ENCODE measurements at places on chromosomes 2 and 18.

- H3K4me1 ChIP-seq: peaks cover 2% of the 10 kb centered on the region
- H3K36me3 ChIP-seq: peaks cover 56% of the 10 kb centered on the region
- H3K27me3 ChIP-seq: no peaks in the 10 kb centered on the region
- no peak for DNase-seq
- no peak overlapping the region for H3K4me3 ChIP-seq
These were observed 20.3 kb downstream of the TRAPPC12 start for GRCh38 chr2:3399829-3400228.

DNA sequence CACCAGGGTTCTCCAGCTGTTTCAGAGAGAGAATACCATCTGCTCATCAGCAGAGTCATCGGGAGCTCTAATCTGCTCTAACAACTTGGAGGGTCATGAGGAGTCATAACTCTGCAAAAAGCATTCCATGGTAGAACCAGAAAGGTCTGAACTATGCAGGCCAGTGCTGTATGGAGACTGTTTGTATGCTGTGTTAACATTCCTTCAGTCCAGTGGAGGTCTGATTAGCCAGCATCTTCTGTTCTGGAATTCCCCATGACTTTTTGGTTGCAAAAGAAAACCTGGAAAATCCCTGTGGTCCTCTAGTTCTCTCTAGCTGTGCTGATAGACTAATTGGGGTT, 9.4 kb upstream of the ITGB6 start:
- peaks cover 9% of the 10 kb centered on the region for H3K27me3 ChIP-seq
- H3K27ac ChIP-seq: no peak overlapping the region
- no peak for DNase-seq
- H3K36me3 ChIP-seq: no peaks in the 10 kb centered on the region
- H3K4me1 ChIP-seq: peaks cover 21% of the 10 kb centered on the region
- H3K4me3 ChIP-seq: no peak overlapping the region

DNA sequence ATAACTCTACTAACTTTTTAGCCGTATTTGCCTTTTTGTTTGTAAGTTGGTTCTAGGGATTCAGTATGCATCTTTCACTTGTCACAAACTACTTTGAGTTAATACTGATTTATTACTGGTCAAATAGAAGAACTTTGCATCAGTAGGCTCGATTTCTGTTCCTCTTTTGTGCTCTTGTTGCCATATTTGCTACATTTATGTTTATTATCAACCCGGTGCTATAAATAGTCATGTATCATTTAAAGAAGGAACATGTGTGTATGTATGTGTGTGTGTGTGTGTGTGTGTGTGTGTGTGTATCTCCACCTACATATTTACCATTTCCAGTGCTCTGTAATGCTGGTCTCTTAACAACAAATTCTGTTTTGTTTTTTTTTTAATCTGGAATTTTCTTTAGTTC, 79.6 kb upstream of the B3GNT7 start:
- H3K4me1 ChIP-seq: no peaks in the 10 kb centered on the region
- H3K27ac ChIP-seq: no peak overlapping the region
- peaks cover 9% of the 10 kb centered on the region for H3K27me3 ChIP-seq
- H3K36me3 ChIP-seq: no peaks in the 10 kb centered on the region

GRCh38 chr2:6755456-6755855, 110.3 kb downstream of the CMPK2 start:
- H3K4me1 ChIP-seq: no peaks in the 10 kb centered on the region
- peaks cover 8% of the 10 kb centered on the region for H3K27me3 ChIP-seq
- H3K27ac ChIP-seq: no peak overlapping the region
- no peak overlapping the region for H3K4me3 ChIP-seq
- no peaks in the 10 kb centered on the region for H3K36me3 ChIP-seq
- DNase-seq: no peak
